Cerebellar nuclear complex (tissue), 1 donor: ENCODE measurements at places on chromosomes 16 and 17.

- DNase-seq: no peak
Measured at GRCh38 chr16:53775821-53776431, 72.0 kb downstream of the FTO start.

DNA sequence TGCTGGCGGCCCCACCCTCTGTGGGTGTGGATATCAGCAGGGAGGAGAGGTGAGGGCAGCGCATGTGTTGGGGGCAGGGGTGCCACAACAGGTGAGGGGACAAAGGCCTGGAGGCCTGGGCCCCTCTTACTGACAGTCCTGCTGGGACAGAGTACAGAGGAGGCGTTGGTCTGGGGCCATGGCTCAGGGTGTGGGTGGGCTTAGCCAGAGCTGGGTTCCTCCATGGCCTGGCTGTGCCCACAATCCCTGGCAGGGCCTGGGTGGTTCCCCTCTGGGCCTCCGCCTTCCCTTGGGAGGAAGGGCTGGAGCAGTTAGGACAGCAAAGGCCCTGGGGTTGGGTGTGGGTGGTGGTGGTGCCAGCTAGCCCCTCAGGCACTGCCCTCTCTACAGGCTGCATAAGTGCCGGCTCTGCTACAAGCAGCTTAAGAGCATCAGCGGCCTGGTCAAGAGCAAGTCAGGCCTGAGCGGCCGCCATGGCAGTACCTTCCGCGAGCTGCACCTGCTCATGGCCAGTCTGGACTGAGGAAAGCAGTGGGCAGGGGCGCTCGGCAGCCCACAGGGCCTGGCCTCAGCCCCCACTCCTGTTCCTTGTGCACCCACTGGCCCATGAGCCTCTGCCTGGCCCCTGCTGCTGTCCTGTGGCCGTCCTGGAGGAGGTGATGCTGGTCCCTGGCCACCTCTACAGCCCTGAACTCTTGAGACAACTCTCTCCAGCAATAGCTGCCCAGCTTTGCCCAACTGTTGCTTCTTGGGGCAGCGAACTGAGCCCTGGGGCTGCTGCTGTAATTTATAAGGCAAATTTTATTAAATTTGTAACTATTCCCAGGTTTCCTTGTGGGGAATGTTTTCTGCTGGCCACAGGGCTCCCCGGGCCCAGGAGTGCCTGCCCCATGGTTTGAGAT is 21.1 kb downstream of the KATNB1 start:
- DNase-seq: no peak

GRCh38 chr16:70778901-70779309 is 22.1 kb downstream of the VAC14 start:
- no peak for DNase-seq

GRCh38 chr16:57628008-57628781 is at the start of gene ADGRG1:
TSS of gene ADGRG1 (plus strand) at chr16:57628630. CDS start at chr16:57650288, 21,658 bp downstream.
- no peak for DNase-seq

- no peak for DNase-seq
Measured at GRCh38 chr17:74512036-74512435, 19.2 kb downstream of the CD300LB start.

- DNase-seq: no peak
Measured at GRCh38 chr17:63041251-63041650, 75.2 kb downstream of the TANC2 start.

DNA sequence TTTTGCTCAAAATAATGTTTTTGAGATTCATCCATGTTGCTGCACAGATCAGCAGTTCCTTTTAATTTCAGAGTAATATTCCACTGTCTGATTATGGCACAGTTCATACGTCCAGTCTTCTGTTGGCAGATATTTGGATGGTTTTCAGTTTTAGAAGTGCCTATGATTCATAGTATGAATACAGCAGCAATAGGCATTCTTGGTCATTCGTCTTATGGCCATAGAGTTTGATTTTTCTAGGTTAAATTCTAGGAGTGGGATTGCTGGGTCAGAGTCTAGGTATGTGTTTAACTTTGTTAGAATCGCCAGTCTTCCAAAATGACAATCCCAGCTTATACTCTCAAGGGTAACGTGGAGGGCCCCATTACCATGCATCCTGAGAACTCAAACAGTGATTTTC is 11.5 kb upstream of the IL34 start:
- no peak for DNase-seq

DNA sequence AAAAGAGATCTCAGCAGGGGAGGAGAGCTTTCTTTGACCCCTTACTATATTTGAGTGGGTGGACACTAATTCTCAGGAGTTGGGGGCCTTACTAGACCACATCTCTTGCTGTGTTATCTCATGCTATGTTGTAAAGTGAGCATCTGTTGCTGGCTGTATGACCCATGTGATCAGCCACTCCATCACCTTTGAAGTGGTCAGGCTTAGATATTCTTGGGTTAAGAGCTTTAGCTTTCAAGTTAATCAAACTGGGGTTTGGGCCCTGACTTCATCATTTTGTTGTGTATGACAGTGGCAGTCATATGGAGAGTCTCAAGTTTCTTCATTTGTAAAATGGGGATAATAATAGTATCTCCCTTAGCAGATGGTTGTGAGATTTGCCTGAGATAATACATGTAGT is 201.1 kb downstream of the FTO start:
- DNase-seq: no peak

- DNase-seq: no peak
Measured at GRCh38 chr17:63647065-63647725, 25.0 kb downstream of the MAP3K3 start.

GRCh38 chr17:81167638-81168037 is 1.6 kb upstream of the AATK start:
- no peak for DNase-seq

DNA sequence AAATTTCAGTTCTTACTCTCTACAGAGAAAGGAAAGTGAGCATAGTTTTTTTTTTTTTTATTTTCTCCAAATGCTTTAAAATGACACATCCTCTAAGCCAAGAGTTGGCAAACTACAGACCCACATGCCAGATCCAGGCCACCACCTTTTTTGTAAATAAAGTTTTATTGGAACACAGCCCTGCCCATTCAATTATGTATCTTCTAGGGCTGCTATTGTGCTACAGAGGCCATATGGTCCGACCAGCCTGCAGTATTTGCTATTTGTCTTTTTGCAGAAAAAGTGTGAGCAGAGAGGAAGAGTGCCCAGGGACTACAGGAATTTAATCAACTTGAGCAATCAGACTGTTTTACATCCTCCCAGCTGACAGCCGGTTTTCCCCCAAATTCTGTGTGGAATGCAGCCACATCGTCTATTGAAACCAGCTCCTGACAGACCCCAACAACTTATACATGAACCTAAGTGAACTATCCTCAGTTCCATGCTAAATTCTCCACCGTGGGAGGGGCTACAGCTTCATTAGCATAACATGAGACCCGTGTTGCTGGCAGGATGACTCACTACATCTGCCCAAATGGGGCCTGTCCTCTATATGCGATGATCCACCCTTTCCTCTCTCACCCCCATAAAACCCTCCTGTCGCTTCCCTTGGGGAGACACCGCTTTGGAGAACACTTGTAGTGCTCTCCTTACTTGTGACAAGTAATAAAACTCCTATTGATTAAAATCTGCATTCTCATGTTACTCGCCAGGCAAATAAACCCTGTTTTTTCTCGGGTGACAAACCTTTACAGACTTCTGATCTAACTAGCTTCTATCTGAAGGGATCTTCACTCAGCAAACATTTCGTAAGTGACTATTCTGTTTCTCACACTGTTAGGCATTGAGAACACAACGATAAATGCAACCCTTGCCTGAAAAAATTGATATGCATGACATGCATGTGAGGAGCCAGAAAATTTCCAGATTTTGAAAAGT is 149.4 kb upstream of the HS3ST3A1 start:
- DNase-seq: no peak

DNA sequence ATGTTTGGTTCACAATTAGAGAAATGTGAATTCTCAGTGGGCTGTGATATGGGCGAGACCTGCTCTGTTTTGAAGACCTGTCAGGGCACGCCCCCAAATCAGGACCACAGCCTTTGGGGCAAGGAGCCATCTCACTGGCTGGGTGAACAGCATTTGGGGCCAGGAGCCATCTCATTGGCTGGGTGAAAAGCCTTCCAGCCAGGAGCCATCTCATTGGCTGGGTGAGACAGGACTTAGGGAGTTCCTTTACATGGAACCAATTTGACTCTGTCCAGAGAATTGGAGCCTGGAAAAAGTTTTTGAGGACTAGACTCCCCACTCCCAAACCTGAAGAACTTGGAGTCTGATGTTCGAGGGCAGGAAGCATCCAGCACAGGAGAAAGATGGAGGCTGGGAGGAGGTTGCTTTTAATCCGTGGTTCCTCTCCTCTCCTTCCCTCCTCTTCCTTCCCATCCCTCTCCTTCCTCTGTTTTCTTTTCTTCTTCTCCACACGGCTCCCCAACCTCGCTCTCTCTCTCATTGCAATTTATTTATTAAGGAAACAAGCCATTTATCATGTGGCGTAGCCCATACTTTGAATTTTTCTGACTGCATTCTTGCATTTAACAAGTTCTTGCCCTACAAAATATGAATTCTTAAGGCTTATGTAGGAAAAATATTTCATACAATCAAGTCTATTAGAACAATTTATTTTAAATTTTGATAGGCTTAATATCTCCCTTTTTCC is 19.7 kb downstream of the FOXL1 start:
- no peak for DNase-seq

- no peak for DNase-seq
Measured at GRCh38 chr16:53509906-53510703, 7.1 kb upstream of the AKTIP start.

- no peak for DNase-seq
Measured at GRCh38 chr16:69553332-69553731, 12.4 kb upstream of the NFAT5 start.

DNA sequence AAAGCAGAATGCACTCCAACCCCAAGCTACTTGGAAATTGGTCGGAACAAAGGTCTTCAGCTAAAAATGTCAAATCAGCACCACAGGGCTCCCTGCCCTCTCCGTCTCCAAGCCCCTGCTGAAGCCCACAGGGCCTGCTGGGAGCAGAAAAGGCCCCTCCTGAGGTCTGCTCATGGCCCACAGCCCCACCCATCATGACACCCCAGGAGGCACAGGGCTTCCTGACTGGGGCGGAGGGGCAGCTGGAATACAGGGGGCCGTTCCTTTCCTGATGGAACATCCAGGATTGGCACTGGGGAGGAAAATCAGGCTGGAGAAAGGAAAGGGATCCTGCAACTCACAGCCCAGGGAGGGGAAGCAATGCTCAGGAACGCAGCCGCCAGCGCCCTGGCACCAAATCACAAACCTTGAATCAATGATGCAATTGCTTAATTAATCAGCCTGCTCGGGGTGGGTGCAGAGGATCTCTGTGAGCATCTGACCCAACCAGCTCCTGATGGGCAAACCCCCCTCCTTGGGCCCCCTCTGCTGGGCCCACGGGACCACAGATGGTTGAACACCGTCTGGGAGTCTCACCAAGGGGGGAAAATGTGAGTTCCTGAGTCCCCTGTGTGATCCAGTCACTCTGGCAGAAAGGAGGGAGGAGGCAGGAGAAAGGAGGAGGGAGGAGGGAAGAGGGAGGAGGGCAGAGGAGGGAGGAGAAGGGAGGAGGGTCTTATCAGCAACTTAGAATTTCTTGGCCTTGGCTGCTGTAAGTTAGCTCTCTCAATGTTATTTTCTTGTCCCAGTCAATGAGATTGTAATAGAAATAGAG is 155.5 kb downstream of the ZNF423 start:
- no peak for DNase-seq

- no peak for DNase-seq
Measured at GRCh38 chr17:39150795-39151149, 665 bp downstream of the PLXDC1 start.

DNA sequence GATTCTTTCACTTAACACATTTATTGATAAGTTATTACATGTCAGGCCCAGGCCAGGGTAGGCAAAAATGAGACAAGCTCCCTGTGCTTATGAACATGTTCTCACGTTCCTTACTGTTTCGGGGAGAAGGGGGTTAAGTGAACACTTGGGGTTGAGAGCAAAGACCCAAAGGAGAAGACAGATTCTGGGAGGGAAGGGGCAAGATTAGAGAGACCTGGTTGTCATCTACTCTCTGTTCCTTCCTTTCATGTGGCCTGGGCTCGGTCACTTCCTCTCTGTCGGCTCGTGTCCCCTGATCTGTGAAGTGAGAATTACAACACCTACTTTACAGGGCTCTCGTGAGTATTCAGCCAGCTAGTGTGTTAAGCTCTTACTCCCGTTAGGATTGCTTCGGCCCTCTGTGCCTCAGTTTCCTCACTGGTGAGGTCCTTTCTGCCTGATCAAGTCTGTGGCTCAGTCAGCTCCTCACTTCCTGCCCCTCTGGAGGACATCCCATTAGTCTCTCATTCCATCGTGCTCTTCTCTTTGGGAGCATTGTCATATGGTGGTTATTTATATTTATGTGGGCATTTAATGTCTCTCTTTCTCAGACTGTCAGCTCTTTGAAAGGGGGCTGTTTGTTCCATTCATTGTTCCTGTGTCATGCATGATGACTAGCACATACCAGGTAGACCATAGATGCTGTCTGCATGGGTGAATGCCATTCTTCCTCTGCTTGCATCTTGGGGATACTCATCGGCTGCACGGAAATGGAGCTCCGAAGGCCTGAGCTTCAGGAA is 38.9 kb downstream of the PLCG2 start:
- DNase-seq: no peak

- no peak for DNase-seq
Measured at GRCh38 chr16:19295393-19295792, 9.9 kb downstream of the CLEC19A start.

GRCh38 chr16:65716737-65717700 is 595.2 kb upstream of the CDH11 start:
- DNase-seq: no peak

DNA sequence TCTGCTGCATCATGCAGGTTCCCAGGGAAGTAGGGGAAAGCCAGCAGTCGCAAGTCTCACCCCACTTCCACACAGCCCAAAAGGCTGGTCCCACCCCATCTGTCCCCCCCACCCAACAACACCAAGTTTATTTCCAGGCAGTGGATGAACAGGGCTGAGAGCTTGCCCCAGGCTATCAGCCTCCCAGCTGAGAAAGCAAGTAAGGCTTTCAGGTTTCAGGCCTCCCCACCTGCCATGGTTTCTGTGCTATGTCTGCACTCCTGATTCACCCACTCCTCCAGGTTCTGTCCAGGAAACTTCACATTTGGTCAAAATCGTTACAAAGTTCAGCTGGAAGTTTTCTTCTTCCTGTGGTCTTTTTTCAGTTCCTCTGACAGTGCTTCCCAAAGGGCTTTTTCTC is 97.5 kb upstream of the HS3ST3A1 start:
- no peak for DNase-seq

GRCh38 chr17:4708436-4708835 is 2.0 kb upstream of the ARRB2 start:
- DNase-seq: no peak

GRCh38 chr16:70523743-70524398 is at the start of gene SF3B3:
TSS of gene SF3B3 (plus strand) at chr16:70523816. CDS start at chr16:70526657, 2,841 bp downstream.
- DNase-seq: peak; percentile 71

- peak; percentile 33 for DNase-seq
Measured at GRCh38 chr17:33968350-33969044, 286.6 kb upstream of the CCL2 start.

DNA sequence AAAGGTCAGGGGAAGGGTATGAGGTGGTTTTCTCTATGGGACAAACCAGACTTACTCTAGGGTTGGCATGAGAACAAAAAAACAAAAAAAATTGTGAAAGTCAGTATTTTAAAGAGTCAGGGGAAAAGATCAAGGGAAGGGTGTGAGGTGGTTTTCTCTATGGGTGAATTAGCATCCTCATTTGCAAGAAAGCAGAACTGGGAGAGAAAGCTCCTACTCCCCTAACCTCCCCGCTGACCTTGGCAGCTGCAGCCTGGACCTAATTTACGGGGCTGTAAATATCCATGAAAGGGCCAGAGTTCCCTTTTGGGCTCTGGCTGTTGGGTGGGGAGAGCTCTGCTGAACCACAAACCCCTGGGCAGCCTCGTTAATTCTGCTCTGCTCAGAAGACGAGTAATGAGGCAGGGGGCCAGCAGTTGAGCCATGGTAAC is 10.6 kb downstream of the RHBDL3 start:
- no peak for DNase-seq
